Right cardiac atrium (tissue), 5 donors: ENCODE measurements at places on chromosomes 5 and 9. TPM values are rescaled to one million over a fixed set of nuclear protein-coding genes. Genes with fewer than 3 reads are reported as not detected.

DNA sequence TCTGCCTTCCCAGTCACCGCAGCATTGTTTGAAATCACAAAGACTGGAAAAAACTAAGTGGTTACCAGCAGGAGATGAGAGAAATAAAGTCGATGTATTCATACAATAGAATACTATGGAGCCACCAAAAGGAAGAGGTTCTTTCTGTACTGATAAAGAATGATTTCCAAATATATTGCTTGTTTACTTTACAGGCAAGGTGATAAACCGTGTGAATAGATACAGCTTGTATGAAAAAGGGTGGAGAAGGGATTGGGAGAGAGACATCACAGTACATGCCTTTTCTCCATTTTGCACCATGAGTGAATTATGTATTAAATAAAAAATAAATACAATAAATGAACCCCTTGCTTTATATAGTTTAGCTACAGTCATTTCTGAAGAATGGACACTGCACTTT lies 91.7 kb downstream of the RFK start:
- no peak for DNase-seq

DNA sequence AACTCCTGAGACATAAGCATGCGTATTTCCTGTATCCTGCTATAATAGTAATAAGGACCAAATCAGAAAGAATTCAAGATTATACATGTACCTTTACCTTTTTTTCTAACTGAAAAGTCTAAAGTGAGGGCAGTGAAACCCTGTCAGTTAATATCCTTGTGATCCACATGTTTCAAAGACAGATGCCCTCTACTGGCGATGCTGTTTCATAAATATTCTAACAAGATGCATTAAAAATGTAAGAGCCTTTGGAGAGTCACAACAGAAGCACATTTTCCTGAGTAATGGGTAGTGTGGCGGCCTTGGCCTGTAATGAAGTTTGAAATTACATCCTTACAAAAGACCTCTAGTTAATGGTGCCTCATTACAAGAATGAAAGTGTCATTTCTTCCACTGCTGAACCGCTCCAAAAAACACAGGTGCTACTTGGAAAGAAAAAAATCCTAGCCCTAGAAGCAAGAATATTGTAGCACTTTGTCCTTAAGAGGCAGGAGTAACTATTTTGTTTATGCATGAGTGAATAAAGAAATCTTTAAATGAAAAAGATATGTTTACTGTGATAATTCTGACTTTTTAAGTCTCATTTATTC lies 232.6 kb downstream of the EPB41L4A start:
- DNase-seq, result no peak

DNA sequence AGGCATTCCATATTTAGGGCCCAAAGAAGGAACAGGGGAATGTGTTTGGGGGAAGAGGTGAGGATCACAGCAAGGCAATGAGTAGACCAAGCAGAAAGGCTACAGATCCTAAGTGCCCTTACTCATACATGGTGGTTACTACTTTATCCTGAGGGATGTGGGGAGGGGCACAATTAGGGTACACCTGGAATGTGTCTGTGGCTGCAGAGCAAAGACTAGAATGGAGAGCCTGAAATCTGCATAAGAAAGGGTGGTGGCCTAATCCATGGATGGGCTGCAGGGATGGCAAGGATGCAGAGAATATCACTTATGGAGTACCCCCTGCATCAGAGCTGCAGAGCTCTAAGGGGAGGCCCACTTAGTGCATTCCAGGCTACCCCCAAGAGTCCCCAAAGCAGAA lies 352.6 kb upstream of the TRPC7 start:
- no peak for DNase-seq

DNA sequence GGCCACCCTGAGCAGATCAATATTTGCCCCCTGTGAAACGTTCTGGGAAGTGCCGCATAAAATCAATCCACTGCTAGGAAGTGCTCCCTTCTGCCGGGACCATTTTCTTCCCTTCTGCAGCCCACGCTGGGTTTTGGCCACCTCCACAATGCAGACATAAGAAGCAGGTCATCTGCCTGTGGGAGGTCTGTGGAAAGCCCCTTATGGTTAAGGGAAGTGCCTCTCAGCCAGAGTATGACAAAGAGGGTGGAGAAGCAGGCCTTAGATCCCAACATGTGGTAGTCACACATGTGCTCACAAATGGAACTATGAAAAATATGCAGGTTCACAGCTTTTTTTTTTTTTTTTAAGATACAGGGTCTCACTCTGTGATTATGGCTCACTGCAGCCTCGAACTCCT lies 82.8 kb downstream of the SLC1A3 start:
- DNase-seq, result no peak

- no peak for DNase-seq
These were observed 266.8 kb downstream of the NDUFS4 start for GRCh38 chr5:53827211-53827651.

- DNase-seq, result no peak
These were observed 42.5 kb upstream of the GADD45G start for GRCh38 chr9:89562186-89562814.

DNA sequence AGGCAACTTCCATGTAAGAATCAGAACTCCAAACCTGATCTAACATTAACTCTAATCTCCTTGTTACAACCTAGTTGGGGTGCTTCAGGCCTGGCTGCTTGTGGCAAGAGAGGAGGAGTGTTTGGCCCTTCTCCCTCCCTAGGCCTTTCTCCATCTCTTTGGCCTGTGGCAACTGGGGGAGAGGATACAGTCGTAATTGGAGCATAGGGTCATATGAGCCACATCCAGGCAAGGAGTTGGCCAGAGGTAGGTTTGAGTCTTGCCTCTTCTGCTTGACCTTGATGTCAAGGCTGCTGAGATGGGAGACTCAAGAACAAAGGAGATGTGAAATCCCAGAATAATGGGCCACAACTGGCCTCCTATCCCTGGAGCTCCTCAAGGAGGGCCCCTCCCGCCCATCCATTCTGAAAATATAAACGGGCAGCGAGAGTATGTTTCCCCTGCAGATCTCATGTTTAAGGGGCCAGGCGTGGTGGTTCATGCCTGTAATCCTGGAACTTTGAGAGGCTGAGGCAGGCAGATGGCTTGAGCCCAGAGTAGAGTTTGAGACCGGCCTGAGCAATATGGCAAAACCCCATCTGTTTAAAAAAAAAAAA lies 59.3 kb upstream of the ANGPTL2 start:
- no peak for DNase-seq

DNA sequence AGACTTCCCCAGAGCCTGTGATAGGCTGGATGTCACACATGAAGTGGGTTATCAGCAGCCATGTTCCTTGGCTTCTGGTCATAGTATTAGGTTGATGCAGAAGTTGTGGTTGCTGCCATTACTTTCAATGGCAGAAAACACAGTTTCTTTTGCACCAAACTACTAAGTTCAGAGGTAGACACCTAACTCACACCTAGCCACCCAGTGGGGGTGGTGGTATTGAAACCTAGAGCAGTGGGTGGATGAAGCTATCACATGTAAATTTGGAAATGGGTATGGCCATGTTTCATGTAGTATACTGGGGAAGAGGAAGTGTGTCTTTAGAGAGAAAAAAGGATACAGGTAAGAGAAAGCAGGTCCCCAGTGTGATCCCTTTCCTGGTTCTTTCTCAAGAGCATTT lies 347.9 kb upstream of the SEMA6A start:
- no peak for DNase-seq

Gene ZNF462
- total RNA-seq, result 29.0 TPM

DNA sequence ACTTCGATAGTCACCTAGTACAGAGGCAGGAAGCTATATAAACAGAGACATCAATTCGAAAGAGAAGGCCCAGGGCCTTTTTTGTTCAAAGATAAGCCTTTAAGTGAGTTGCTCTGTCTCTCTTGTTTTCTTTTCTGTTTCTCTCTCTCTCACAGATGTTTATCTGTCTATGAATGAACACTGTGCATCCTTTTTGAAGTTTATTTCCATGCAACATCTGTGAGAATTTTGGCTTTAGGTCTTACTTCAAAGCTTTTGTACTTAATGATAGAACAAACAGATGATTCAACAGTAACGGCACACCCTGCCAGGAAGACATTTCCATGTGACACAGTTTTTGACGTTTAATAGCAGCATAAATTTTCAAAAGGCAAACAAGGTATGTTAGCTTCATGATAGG lies 1413.1 kb upstream of the CDH6 start:
- no peak for DNase-seq

DNA sequence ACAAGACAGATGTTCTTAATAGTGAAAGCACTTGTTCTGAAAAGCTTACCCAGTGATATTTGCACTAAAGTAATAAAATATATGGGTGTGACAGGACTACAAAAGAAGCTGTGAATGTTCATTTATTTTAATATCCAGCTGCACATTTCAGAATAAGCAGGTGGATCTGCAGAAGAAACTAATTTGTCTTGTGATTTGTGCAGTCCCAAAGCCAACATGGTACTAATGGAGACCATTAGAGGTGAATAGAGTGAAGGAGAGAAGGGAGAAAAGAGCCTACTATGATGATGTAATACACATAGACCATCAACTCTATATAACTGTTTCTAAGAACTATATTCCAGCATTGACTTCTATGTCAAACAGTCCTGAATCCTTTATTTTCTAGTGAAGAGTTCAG lies 362.8 kb downstream of the ISL1 start:
- DNase-seq, result no peak

Gene WNK2
- 310 TPM for total RNA-seq

DNA sequence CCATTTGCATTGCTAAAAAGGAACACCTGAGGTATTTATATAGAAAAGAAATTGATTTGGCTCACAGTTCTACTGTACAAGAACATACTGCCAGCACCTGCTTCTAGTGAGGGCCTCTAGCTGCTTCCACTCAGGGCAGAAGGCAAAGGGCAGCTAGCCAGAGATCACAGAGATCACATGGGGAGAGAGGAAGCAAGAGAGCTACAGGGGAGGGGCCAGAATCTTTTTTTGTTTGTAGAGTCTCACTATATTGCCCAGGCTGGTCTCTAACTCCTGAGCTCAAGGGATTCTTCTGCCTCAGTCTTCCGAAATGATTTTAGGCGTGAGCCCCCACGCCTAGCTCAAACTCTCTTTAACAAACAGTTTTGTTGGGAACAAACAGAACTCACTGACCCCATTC lies 6.1 kb downstream of the SLCO4C1 start:
- no peak for DNase-seq

GRCh38 chr5:133546500-133546899 lies 65.8 kb downstream of the FSTL4 start:
- DNase-seq, result no peak

Gene SELENOP
- 230 TPM for total RNA-seq

Gene LHX3
- total RNA-seq, result not detected

DNA sequence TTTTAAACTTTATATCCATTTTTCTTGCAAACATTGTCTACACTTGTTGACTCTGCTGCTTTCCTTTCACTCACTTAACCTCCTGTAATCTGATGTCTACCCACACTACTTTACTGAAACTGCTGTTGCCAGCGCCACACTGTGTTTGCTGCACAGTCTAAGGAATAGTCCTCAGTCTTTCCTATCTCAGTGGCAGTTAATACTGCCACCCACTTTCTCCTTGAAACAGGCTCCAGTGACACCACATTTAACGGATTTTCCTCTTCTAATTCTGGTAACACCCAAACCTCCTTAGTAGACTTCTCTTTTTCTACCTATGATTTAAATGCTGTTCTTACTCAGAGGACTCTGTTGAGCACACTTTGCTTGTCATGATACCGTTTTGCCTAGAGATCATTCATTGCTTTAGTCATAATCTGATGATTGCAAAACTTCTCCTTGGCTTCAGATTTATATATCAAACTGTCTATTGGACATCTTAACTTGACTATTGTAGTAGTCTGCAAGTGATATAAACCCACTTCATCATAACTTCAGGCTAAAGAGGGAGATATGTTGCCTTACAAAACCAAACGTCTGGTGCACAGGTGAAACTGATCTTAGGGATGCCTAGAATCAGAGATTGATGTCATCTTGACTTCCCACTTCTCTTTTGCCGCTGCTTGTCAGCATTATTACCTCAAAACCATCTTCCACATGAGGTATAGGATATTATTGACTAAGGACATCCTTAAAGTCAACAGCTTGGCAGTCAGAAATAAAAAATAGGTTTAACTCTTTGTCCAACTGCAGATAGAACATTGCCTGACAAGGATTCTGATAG lies 94.1 kb downstream of the CDC42SE2 start:
- no peak for DNase-seq

- DNase-seq, result no peak
These were observed 2.2 kb upstream of the JAK2 start for GRCh38 chr9:4982721-4983482.

GRCh38 chr9:86794391-86795046 lies 152.8 kb downstream of the GAS1 start:
- no peak for DNase-seq

DNA sequence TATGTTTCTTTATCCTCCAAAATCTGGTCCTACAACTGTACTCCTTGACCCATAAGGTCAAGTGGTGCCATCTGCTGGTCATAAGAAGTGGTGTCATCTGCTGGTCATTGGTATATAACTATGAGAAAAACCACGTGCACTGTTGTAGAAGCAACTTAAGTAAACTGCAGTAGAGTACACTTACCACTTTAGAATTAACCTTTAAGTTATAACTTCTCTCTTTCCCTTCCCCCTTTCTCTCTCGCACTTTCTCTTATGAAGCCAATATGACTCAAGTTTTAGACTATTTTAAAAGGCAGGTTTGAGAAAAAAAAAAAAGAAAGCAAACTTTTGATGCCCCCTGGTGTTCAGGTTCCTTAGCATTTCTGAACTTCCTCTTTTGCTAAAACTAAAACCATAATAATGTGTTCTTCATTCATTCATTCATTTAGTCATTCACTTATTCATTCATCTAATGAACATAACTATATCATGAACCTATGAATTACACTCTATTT lies 12.8 kb upstream of the MTAP start:
- peak; percentile 46 for DNase-seq

DNA sequence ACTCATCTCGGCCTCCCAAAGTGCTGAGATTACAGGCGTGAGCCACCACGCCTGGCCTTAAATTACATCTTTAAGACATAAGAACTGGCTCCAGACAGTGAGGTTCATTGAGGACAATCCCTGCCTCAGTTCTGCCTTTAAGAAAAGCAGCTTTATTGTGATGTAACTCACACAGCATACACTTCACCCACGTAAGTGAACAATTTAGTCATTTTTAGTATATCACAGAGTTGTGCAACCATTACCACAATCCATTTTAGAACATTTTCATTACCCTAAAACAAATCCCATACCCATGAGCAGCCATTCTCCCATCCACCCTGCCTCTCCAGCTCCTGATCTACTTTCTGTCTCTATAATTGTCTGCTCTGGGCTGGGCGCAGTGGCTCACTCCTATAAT lies 24.0 kb upstream of the LTC4S start:
- DNase-seq, result peak; percentile 1
